ENCODE measurements at places on chromosomes 4 and X.
A peak's percentile ranks its signal among the peaks of the same experiment; 100 is the strongest.

- peak; percentile 72 for DNase-seq
These were observed 13.3 kb downstream of the UBA6 start for GRCh38 chr4:67687636-67688035.

GRCh38 chrX:153875391-153876111, 10.4 kb downstream of the L1CAM start:
- peak; percentile 8 for DNase-seq

DNA sequence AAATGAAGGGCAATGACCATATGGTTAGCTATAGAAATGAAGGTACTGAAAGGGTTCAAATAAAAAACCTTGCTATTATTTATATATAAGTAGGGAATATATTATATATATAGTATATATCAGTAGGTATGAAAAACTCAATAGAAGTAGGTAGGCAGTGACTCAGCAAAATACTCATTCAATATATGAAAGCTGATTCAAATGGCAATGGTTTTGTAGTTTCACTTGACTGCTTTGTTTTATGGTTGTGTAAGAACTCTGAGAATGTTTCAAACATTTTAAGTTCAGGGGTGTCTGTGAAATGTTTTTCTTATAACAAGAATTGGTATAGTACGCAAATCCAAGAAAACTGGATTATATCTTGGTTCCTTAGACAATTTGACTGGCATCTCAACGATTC, 4.1 kb downstream of the ZNF280C start:
- no peak for DNase-seq

- DNase-seq: no peak
These were observed 44.4 kb downstream of the LRBA start for GRCh38 chr4:150970685-150971151.

DNA sequence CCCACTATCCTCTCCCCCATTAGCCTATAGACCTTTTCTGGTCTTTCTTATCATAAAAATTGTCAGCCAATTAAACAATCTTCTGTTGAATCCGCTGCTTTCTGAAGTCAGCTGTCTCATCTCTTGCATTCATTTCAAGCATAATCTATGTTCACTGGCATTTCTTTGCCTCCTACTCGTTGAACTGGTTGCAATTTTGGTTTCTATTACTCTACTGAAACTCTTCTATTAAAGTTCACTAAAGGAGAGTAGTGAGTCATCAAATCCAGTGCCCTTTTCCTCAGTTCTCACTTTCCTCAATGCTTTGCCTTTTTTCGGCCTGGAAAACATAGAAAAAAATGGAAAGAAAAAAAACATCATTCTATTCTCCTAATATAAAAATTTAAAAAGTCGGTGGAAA, 23.9 kb upstream of the CXCL13 start:
- DNase-seq: no peak

DNA sequence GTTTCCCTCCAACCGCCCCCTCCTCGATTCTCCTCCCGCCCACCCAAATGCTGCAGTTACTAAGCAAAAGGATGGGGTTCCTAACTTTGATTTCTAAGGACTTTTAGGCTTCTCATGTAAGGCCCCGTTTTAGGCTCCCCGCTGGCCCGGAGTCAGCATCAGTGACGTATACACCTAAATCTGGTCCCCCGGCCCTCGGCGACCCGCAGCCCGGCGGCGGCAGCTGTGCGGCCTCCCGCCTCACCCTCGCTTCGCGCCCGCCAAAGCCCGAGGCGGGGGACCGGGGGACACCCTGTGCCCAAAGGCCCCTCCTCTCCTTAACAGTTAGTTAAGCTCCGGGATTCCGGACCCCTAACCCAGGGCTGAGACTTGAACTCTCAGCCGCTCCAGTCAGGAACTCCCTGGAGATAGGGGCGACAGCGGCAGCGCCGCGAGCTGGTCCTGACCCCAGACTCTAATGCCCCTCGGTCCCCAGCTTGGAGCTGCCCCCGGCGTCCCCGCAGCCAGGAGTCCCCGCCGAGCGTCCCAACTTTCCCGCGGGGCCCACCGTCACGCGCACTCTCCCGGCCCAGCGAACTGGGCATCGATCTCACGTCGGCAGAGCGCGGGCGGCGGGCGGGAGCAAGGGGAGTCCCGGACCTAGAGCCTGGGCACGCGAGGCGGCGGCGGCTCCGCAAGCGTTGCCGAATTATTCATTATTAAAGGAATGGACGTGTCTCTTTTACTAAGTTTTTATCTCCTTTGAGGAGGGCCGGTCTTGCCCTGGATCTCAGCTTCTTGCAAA, 1.5 kb upstream of the NR3C2 start:
- no peak for DNase-seq

DNA sequence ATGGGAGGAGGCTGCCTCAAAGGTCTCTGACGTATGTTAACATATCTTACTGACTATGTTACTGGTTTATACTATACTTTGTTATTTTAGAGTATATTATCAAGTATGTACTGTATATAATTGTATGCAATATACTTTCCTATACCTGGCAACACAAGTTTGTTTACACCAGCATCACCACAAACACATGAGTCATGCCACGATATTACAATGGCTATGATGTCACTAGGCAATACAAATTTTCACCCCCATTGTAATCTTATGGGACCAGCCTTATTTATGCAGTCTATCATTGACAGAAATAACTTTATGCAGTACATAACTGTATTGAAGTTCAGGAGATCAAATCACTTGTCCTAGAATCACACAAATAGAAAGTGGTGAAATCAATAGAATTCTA, 329.9 kb upstream of the SLC7A11 start:
- DNase-seq: no peak

GRCh38 chr4:119053245-119053644, 82.4 kb upstream of the MYOZ2 start:
- DNase-seq: no peak

- no peak for DNase-seq
These were observed 143.6 kb upstream of the TEX13C start for GRCh38 chrX:125175991-125176584.

DNA sequence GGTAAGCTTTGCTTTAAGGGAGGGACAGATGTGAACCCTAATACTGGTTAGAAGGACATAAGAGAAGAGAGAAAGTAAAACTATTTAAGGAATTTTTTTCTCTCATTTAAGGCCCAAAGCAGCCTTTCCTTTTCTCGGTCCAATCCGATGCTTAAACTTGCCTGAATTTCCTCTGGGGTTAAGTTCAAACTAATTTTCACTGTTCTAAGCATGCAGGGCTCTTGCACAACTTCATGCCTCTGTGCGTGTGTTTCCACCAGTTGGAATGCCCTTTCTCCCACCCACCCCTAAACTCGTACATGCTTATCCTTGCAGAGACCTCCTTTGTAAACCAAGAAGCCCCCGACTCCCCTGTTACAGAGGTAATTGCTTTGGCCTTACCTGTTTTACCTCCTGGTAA, 204.7 kb downstream of the CBR4 start:
- no peak for DNase-seq

DNA sequence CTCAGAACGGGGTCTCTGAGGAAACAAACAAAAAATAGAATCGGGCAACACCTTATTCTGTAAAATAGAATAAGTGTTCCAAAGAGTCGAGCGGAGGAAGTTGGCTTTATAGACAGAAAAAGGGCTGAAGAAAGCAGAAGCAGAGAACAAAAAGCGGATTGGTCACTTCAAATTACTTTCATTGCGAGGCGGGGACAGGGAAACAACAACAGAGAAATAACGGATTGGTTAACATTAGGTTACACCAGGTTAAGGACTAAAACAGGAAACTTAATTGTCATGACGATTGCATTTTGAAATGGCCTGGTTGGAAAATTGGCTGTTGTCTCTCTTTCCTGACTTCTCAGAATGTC, 433 bp upstream of the COQ2 start:
- peak; percentile 55 for DNase-seq

DNA sequence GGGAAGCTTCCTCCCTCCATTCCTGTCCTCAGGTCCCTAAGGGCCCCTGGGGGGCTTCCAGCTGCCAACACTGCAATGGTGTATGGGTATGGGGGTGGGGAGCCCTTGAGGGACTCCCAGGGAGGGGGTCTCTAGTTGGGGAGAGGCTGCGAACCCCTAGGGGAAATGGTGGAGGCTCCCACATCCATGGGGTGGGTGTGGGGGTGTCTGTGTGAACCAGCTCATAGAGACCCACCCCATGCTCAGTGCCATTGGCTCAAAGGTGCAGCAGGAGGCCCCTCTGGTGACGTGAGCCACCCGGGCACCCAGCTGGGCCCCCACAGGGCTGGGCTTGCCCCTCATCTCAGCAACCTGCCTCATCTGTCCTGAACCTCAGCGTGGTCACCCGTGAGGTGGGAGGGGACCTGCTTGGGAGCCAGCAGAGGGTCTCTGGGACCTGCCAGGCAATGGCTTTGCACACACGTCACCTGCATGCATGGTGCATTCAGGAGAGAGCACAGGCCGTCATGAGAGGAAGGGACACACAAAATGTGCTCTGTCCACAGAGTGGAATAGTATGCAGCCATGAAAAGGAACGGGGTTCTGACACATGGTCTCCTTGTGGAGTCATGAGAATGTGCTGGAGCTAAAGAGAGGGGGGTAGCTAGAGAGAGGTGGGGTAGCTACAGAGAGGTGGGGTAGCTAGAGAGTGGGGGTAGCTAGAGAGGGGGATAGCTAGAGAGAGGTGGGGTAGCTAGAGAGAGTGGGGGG, 22.7 kb upstream of the PLCXD1 start:
- DNase-seq: no peak

- no peak for DNase-seq
These were observed 50.8 kb downstream of the SLC2A9 start for GRCh38 chr4:9970399-9971011.

- DNase-seq: no peak
These were observed 126.0 kb downstream of the FNIP2 start for GRCh38 chr4:158894826-158895225.

- no peak for DNase-seq
These were observed 11.2 kb upstream of the CCNG2 start for GRCh38 chr4:77145842-77146185.

- DNase-seq: no peak
These were observed 7.7 kb downstream of the GPR173 start for GRCh38 chrX:53056292-53056691.

GRCh38 chr4:151911970-151912369, 151.2 kb upstream of the GATB start:
- DNase-seq: no peak

GRCh38 chrX:69144838-69145680, 20.2 kb downstream of the PJA1 start:
- no peak for DNase-seq

DNA sequence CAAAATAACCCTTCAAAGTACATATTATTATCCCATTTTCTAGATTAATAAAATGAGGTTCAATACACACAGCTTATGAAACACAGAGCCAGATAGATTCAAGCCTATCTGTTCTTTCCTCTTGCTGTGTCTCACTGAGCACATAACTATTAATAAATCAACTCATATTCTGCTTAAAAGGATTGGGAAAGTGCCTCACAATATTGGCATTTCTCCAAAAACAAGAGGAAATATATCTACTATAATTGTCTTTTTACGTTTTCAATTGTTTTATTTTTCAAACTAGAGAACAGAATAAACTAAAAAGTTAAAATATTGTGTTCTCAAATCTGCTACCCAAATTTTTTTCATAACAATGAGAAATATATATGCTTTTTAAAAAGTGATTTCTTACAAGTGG, 15.8 kb downstream of the DCHS2 start:
- no peak for DNase-seq

- DNase-seq: no peak
These were observed 71.9 kb downstream of the CLDN22 start for GRCh38 chr4:183248201-183248600.

DNA sequence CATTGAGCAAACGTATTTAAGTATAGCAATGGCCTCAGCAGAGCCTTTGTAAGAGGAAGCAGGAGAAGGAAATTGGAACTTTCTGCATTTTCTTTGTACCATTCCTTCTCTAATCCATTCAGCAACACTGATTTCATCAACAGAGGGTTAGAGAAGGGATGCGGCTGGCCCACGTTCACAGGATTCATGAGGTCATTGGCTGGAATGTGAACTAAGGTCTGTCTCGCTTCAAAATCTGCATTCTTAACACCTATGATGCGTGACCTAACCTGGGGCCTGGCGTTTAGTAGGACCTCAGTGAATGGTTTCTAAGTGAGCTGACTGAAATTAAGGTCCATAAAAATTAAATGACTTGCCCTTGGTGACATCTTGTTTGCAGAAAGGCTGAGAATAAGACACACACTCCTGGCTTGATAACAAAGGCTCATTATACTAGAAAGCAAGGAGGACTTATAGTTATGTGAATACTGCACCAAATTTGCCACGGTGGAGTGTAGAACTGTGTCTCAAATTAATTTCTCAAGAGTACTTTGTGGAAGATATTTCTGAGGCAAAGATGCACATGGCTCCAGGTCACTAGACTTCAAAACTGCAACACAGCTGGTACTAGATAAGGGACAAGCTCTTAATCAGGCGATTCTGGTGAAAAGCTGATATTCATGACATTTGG, 25.4 kb downstream of the FGFBP1 start:
- no peak for DNase-seq

- DNase-seq: peak; percentile 55
These were observed 193.0 kb downstream of the GPC3 start for GRCh38 chrX:133792198-133792953.

- peak; percentile 45 for DNase-seq
These were observed 19.7 kb downstream of the ZFX start for GRCh38 chrX:24169211-24169610.

DNA sequence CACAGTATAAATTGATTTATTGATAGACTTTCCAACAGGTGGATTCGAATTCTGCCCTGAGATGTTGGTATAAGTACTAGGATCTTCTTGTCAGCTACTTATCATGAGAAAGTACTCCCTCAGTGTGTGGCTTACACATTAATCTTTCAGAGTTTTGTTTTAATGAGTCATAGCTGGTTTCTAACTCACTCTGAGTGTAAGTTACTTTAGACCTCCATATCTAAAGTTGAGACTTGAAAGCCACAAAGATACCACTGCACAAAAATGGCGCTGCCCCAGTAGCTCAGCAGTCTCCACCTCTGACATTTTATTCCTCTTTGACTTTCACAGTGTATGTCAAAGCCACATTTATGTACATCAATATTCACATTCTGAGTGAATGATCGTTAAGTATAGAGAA, 318.5 kb downstream of the ARAP2 start:
- DNase-seq: no peak

- DNase-seq: peak; percentile 36
These were observed 12.7 kb downstream of the SPRY1 start for GRCh38 chr4:123409334-123409733.

GRCh38 chrX:53379747-53380146, 42.7 kb downstream of the SMC1A start:
- DNase-seq: no peak

- DNase-seq: no peak
These were observed 554 bp downstream of the CDKL5 start for GRCh38 chrX:18426004-18426320.

GRCh38 chr4:48792348-48793006, 12.4 kb upstream of the FRYL start:
- DNase-seq: no peak

DNA sequence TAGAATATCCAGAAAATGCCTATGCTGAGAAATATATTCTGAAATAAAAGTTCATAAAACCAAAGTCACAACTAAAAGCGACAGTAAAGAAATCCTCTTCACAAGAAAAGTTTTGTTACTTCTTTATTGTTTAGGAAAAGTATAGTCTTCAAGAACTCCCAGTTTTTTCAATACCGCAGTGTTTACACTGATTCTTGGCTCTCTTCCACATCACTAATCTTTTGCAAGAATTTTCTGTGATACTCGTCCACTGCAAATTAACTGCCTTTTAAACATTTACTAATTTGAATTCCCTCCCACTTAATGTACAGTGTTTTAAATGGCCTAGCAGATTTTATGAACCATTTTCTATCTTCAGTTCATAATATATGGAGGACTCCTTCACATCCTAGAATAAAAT, 65.1 kb downstream of the HPGDS start:
- DNase-seq: no peak
